Nephron progenitor cell (in vitro differentiated cells): ENCODE measurements at places on chromosomes 3 and 15.
A peak's percentile ranks its signal among the peaks of the same experiment; 100 is the strongest.

DNA sequence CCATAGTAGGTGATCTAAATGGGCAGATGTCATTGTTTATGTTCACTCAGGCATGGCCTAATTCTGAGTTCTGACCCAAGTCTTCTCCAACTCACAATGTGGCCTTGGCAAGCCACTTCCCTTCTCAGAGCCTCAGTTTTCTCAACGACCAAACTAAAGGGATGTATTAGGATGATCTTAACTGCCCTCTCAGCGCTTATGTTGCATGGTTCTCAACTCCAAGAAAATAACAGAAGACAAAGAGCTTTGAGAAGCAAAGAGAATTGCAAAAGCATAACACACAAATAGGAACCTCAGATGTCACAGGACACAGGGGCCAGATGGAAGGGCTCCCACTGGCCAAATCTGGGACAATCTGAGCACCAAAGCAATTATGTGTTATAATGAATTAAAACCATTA, 8.6 kb downstream of the RHCG start:
- no peak for DNase-seq

GRCh38 chr15:65366122-65366892, 11.5 kb downstream of the IGDCC3 start:
- DNase-seq = no peak

GRCh38 chr15:73455876-73456275, 12.9 kb downstream of the REC114 start:
- DNase-seq = no peak

GRCh38 chr15:88897456-88898194, 2.3 kb upstream of the HAPLN3 start:
- DNase-seq = peak; percentile 91

- peak; percentile 81 for DNase-seq
These were observed at the start of gene TPRA1 for GRCh38 chr3:127590593-127591465. TSS of gene TPRA1 (minus strand) at chr3:127590733. CDS start at chr3:127580146, 10,587 bp downstream.

DNA sequence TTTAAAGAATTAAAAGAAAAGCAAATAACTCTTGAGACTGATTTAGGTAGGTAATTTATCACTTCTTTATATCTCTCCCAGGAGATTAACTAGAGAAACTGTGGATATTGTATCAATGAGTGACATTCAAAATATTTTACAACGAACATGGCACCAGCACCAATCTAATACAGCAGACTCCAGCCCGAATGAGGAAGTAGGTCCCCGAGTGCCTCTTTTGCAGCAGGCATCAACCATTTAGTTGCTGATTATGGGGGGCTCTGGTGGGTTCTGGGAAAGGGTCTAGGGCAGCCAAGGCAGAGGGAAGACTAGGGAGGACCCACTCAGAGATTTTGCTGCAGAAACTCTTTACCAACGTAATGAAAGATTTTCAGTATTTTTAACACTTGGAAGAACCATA, 31.7 kb upstream of the TTC14 start:
- DNase-seq = no peak

DNA sequence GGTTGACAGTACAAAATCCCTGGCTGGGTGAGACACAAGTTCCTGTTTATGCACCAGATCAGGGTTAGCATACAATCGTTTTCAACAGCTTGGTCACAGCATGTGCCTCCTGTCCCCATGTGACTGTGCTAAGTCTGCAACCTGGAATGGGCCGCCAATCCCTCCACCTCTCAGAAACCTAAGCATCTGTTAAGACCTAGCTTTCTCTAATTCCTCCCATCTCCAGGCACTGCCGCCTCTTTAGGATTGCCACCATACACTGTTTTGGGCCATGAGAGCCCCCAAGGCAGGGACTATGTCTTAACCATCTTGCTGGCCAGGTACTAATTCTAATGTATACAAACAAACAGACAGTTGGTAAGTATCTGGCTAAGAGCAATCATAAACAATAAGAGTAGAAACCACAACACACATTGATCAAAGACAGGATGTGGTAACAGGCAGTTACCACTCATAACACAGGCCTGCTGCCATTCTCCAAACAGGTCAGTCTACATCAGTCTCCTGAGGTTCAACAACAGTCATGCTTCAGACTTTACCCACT, 25.6 kb downstream of the SEC22C start:
- no peak for DNase-seq

DNA sequence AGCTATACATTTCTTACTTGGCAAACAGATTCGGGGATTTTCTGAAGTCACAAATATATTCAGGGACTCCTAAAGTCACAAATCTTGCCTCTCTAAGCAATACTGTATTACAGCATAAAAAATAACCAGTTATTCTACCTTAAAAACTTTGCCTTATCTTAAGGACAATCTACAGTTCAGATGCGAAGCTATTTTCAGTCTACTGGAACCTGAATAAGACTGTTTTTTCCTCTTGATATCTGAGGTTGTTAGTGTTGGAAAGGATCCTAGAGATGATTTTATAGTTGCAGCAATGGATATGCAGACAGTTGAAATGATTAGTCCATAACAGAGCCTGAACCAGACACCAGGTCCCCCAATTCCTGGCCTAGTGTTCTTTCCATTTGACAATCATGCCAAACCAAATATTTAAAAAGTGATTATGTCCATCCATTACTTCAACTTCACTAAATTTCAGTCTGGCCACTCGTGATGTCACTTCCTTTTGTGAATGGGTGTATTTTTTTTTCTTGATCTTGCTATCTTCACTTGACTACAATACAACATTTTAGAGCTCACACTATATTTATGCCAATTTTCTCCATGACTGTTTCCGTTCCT, 1.8 kb downstream of the HDGFL3 start:
- DNase-seq = no peak

DNA sequence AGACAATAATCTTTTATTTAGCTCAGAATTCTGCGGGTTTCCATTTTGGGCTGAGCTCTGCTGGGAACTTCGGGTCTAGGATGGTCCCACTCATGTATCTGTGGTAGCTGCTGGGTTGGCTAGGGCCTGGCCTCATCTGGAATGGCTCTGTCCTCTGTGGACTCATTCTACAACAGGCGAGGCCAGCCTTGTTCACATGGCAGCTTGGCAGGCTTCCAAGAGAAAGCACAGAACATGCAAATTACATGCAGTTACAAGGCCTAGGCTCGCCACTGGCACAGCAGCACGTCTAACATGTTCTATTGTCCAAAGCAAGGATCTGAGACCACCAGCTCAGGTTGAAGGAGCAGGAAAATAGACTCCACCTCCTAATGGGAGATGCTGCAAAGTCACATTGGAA, 431.4 kb downstream of the PDCD6IP start:
- no peak for DNase-seq

DNA sequence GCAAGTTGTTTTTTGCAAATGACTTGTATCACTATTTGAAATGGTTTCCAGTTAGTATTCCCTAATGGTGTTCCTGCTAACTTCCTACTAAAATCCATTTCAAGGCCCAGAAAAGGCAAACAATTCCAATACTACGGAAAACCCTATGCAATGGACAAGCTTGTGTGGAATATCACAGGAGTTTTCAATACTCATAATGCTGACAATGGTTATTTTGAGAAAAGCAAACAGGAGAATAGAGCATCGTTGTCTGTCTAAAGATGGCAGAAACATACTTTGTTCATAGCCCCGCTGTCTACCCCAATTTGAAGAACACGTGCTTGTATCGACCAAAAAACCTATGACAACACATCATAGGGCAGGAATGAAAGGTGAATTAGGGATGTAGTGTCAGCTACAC, 327.9 kb downstream of the CHST2 start:
- DNase-seq = no peak

DNA sequence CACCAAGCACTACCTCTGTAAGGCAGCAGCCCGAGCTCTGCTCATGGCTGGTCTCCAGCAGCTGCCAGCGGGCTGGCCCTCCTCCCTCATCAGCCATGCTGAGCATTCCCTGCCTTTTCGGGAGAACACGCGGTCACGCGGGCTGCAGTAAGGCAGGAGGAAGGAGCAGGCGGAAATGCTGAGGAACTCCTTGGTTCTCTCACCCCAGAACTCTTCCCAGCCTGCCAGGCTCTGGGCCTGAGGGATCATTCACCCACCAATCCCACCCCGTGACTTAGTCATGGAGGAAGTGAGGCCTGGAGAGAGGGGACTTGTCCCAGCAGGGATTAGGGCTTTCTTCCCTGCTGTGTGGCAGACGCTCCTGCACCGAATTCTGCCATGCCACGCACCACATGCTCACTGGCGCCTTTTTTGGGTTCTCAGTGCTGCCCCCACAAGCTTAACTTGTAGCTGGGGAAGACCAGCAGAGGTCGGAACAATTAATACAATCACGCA, 42.9 kb upstream of the RPL32 start:
- no peak for DNase-seq

GRCh38 chr3:16374047-16374934, 109.3 kb downstream of the OXNAD1 start:
- peak; percentile 27 for DNase-seq

DNA sequence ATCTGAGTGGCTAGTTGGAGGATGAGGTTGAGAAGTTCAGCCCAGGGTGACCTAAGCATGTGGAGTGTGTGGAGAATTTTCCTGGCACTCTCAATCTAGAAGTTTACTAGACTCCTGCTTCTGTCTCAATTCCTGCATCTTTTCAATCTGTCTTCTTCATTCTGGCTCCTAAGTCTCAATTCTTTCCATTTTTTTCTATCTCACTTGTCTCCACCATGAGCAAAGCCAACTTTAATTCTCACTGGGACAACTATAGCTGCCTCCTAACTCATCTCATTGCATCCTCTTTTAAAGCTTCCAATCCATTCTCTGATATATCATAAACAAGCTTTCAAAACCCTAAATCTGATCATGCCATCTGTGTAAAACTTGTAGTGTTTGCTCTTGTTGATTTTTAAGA, 569.3 kb downstream of the NAALADL2 start:
- no peak for DNase-seq

DNA sequence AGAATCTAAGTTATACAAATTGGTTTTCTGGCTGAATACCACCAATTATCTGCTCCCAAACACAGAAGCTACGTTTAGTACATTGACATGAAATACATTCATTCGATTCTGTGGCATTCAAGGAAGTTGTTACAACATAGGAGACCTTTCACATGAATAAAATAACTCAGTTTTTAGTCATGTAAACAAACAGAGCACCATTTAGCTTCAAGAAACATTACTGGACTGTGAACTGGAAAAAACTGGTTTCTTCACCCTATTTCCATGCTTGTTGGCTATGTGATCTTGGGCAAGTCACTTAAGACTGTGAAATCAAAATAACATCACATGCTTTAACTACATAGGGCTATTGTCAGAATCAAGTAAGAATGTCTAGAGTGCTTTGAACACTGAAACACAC, 46.2 kb downstream of the NRG4 start:
- no peak for DNase-seq

DNA sequence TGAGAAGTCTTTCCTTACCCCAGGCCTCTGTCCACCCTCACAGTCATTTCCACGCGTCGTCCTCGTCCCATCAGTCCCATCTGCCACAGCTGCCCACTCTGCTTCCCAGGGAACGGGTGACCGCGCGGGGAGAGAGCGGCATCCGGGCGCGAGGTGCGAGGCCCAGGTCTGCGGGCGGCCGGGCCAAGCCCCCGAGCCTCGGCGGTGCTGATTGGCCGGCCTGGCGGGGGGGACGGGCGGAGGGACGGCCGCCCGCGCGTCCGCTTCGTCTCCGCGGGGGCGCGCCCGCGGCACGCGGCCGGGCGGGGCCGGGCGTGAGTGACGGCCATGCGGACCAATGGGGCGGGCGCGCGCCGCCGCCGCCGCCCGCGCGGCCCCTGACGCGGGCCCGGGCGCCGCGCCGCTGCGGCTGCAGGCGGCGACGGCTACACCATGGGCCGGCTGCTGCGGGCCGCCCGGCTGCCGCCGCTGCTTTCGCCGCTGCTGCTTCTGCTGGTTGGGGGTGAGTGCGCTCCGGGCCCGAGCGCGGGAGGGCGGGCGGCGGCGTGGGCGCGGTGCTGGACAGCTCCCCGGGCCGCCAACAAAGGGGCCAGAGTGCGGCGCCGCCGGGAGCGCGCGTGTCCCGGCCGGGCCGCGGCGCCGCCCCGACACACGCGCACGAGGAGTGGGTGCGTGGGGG, at the start of gene PODXL2:
Gene PODXL2 (plus strand): TSS at position 398 of the 679 bp plus-strand sequence. CDS start 35 bp downstream, at position 433.
- peak; percentile 79 for DNase-seq

- peak; percentile 23 for DNase-seq
These were observed 326.2 kb downstream of the TUSC7 start for GRCh38 chr3:117035745-117036144.

DNA sequence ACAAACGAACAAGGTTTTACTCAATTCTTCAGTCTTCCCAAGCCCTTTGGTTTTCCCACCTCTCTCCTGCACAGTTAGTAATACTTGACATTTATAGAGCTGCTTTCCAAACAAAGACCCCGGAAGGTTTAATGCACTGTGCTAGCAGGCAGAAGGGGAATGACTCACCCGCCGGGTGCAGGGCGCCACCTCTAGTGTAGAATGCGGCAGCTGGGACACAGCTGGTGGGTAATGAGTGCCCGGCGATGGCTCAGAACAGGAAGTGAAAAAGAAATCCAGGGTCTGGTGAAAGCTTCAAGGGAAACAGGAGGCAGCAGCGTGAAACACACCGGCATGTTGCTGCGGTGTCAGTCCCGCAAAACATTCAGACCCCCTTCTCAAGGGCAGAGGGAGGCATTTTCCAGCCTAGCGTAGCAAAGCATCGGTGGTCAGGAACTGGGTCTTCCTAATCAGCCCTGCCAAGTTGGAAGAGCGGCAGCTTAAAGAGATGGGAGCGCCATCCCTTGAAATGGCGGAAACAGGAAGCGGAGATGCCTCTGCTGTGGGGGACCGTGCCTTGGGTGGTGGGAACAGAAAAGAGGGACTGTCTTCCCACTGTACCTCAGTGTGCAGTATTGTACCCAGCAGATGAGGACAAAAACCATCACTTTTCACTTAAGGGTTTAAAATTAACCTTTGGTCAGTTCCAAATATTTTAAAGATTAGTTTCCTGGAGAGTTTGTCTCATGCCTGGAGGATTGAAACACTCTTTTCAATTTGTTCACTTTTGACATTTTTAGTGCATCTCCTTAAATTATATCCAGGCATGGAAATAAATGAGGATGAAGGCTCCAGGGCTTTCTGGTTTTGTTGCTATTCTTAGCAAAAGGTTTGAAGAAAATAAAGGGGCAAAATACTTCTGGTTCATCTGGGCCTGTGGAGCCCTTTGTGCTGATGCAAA, 160.7 kb upstream of the MCTP2 start:
- DNase-seq = peak; percentile 13

DNA sequence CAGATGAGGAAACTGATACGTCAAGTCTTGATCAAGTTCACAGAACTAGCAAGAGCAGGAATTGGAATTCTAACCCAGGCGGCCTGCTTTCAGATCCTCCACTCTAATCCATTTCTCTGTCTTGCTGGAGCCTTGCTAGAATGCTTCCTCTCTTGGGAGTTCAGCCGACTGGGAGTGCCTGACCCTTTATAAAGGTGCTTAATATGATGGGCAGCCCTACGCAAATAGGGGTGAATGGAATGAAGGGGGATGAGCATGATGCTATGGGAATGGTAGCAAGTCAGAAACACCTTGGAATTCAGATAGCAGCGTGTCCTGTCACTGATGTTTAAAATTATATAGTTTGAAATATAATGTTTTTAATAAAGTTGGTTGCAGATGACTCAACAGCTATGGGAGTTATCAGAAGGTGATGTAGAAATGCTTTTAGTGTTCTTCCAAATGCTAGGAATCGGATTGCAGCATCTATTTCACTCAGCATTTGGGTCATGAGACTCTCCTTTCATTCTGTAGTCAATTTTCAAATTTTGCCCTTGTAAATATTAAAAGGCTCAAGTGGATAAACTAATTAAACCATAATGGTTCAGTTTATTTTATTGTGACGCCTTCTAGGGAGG, 150.7 kb downstream of the FNDC3B start:
- no peak for DNase-seq

- DNase-seq = no peak
These were observed 340.1 kb downstream of the NAALADL2 start for GRCh38 chr3:175198991-175199783.
